Astrocyte of the spinal cord (primary cell): ENCODE measurements at places on chromosomes 5 and 9.

DNA sequence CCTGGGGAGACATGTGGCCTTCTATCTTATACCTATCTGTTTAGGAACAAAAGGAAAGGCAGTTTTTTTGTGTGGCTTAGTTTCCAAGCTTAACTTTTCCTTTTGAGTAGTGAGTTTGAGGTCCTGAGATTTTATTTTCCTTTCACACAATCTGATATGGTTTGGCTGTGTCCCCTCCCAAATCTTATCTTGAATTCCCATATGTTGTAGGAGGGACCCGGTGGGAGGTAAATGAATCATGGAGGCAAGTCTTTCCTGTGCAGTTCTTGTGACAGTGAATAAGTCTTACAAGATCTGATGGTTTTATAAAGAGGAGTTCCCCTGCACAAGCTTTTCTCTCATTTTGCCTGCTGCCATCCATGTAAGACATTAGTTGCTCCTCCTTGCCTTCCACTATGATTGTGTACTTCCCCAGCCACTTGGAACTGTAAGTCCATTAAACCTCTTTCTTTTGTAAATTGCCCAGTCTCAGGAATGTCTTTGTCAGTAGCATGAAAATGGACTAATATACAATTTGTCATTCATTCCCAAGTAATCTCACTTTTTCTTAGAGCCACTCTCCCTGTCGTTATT, 4.7 kb upstream of the CLTB start:
- DNase-seq, result no peak

DNA sequence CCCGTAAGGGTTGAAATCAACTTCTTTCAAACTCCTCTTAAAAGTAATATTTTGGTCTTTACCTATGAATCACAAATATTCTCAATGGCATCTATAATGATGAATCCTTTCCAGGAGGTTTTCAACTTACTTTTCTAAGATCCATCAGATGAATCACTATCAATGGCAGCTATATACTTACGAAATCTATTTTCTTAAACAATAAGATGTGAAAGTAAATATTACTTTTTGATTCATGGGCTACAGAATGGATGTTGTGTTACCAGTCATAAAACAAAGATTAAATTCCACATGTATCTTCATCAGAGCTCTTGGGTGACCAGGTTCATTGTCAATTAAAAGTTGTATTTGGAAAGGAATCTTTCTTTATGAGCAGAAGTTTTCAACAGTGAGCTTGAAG, 1877.7 kb upstream of the ACO1 start:
- no peak for DNase-seq

DNA sequence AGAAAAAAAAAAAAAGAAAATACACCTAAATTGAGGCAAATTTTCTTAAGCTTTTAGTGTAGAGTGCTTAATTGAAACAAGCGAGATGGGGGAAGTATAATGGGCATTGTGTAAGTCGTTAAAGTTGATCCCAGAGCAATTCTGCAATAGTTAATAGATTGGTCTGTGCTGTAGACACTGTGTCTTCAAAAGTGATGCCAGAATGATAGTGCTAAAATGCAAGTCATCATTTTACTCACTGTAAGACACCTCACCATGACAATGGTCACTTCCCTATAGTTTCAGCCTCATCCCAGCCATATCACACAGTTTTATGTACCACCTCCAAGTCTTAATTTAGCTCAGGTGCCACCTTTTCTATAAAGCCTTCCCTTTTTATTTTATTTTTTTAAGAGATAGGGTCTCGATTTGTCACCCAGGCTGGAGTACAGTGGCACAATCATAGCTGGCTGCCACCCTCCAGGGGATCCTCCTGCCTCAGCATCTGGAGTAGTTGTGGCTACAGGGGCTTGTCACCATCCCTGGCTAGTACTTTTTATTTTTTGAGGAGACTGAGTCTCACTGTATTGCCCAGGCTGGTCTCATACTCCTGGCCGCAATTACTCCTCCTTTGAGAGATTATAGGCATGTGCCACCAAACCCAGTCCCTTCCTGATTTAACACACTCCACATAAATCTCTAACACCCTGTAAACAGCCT, 6.2 kb downstream of the COX7C start:
- DNase-seq, result no peak

DNA sequence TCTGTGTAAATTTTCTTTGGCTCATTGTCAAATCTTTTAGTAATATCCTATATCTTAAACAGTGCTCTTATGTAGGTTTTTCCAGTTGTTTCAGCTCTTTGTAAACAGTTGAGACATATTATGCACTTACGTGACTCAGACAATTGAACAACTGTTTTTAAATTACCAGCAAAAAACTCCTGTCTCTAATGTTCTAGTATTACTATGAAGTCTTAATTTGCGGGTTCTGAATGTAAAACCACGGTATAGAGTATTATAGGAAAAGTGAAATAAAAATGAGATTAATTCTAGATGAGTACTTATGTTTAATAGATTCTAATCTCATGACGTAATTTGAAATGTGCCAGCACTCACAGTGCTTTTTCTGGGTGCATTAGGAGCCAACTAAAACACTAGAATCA, 136.0 kb downstream of the GDNF start:
- DNase-seq, result no peak

GRCh38 chr5:158013303-158013702, 154.4 kb upstream of the CLINT1 start:
- no peak for DNase-seq

GRCh38 chr9:98997604-98998003, 53.9 kb downstream of the COL15A1 start:
- DNase-seq, result peak; percentile 70

DNA sequence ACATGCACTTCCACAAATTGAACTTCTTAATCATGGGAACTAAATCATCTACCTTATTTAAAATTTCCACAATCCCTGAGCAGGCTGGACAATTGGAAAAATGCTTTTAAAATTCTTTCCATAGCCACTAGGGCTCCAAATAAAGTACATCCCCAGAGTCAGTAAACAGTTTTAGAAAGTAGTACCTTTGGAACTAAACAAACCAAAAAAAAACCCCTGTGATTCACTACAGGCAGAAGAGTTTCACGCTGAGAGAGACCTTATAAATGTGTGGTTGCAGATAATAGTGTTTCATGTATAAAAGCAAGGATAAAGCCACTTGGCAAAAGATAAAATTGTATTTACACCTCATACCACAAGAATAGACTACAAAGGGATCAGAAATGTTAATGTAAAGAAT, 11.8 kb upstream of the HMGCR start:
- no peak for DNase-seq
